ENCODE measurements at places on chromosomes 5 and 9. TPM values are rescaled to one million over a fixed set of nuclear protein-coding genes. Genes with fewer than 3 reads are reported as not detected.
A peak's percentile ranks its signal among the peaks of the same experiment; 100 is the strongest.

FGD3 gene
- 72.1 TPM for total RNA-seq

NLN gene
- total RNA-seq: 19.6 TPM

SPINK1 gene
- not detected for total RNA-seq

NTNG2 gene
- total RNA-seq: 14.5 TPM

CARTPT gene
- total RNA-seq: not detected

ZNF474 gene
- total RNA-seq: 0.35 TPM

LRRC19 gene
- not detected for total RNA-seq

SH2D3C gene
- 87.8 TPM for total RNA-seq

- peaks cover 13% of the 10 kb centered on the region for H3K4me1 ChIP-seq
- peaks cover 7% of the 10 kb centered on the region for H3K27me3 ChIP-seq
- no peak for DNase-seq
- H3K4me3 ChIP-seq: no peak overlapping the region
- no peak overlapping the region for H3K27ac ChIP-seq
These were observed 21.1 kb downstream of the SPARC start for GRCh38 chr5:151665613-151666012.

- H3K36me3 ChIP-seq: no peaks in the 10 kb centered on the region
- no peak overlapping the region for H3K4me3 ChIP-seq
- no peak overlapping the region for H3K27ac ChIP-seq
- H3K27me3 ChIP-seq: no peaks in the 10 kb centered on the region
- no peak for DNase-seq
These were observed 614.1 kb downstream of the PTPRD start for GRCh38 chr9:9998491-9999287.

- no peak for DNase-seq
- peaks cover 12% of the 10 kb centered on the region for H3K4me1 ChIP-seq
- peaks cover 86% of the 10 kb centered on the region for H3K27me3 ChIP-seq
- no peak overlapping the region for H3K4me3 ChIP-seq
These were observed 775 bp upstream of the LHX2 start for GRCh38 chr9:124010665-124011321.

DNA sequence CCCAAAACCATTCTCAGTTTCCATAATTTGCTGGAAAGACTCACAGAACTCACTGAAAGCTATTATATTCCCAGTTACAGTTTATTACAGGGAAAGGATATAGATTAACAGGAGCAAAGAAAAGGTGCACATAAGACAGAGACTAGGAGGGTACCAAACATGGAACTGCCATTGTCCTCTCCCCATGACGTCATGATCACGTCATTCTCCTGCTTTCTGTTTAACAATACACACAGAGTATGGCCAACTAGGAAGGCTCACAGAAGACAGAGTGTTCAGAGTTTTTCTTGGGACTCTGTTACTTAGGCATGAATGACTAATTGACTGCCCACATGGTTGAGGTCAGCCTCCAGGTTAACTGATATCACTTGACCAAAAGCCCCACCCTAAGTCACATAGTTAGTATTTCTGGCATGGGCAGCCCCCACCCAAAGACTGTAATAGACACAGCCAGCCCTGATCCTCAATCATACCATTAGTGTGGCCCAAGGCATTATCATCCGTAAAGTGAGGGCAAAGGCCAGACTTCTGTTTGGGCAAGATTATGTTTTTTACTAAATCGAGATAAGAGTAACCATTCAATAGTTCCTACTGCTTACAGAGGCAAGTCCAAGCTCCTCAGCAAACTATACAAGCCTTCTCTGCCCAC is 353.5 kb upstream of the POU5F2 start:
- H3K36me3 ChIP-seq: peaks cover 33% of the 10 kb centered on the region
- no peak overlapping the region for H3K4me3 ChIP-seq
- H3K4me1 ChIP-seq: no peaks in the 10 kb centered on the region
- H3K27ac ChIP-seq: no peak overlapping the region
- no peaks in the 10 kb centered on the region for H3K27me3 ChIP-seq

DNA sequence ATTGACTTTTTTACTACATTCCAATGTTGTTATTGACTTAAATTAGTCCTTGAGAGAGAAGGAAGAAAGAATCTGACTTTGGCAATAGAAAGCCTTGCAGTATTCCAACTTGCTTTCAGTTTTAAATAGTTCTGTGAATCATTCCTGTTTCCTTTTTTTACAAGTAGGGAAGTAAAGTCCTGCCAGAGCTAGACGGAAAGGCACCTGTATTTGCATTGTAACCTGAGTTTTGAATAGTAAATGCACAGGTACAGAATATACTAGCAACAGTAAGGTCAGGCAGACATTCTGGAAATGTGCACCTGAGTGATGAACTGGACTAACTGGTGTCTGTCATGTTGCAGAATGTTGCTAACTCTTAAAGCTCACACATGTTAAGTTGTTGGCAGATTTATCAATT is 100.9 kb downstream of the PRKACG start:
- no peak overlapping the region for H3K4me3 ChIP-seq
- H3K27ac ChIP-seq: no peak overlapping the region
- H3K4me1 ChIP-seq: peaks cover 23% of the 10 kb centered on the region
- no peak for DNase-seq
- peaks cover 20% of the 10 kb centered on the region for H3K27me3 ChIP-seq

- H3K36me3 ChIP-seq: no peaks in the 10 kb centered on the region
- DNase-seq: peak; percentile 31
- H3K4me1 ChIP-seq: no peaks in the 10 kb centered on the region
- no peaks in the 10 kb centered on the region for H3K27me3 ChIP-seq
These were observed 113.0 kb downstream of the KLHL3 start for GRCh38 chr5:137622850-137623249.

DNA sequence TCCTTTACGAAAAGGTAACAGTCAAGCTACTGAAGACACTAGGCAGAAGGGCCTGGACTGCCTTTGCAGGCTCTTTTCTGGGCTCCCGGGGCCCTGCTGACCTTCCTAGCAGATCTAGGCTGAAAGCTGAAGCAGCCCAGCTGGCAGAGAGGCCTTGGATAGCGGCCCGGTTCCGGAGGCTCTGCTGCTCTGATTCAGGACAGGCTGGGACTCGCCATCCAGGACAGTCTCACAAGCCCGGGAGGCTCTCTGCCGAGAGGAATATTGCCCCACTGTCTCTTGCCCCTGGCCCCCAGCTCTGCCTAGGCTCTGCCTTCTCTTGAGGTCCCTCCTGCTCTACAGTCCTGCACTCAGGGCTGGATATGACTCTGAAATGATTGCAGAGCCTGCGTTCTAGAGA is 67.8 kb downstream of the PSD2 start:
- no peaks in the 10 kb centered on the region for H3K4me1 ChIP-seq
- no peaks in the 10 kb centered on the region for H3K36me3 ChIP-seq
- no peak for DNase-seq
- no peak overlapping the region for H3K4me3 ChIP-seq
